ENCODE measurements at places on chromosomes 7 and 10.

- DNase-seq: no peak
Observed at GRCh38 chr10:114930320-114930719, 7.7 kb upstream of the TRUB1 start.

GRCh38 chr10:133358162-133358924 lies 524 bp upstream of the FUOM start:
- no peak for DNase-seq

- DNase-seq: peak; percentile 7
Observed at GRCh38 chr7:85186083-85186520, 754 bp downstream of the SEMA3D start.

GRCh38 chr10:3613318-3613717 lies 171.7 kb downstream of the KLF6 start:
- DNase-seq: no peak

GRCh38 chr7:96657347-96658021 lies 52.2 kb downstream of the SEM1 start:
- no peak for DNase-seq

DNA sequence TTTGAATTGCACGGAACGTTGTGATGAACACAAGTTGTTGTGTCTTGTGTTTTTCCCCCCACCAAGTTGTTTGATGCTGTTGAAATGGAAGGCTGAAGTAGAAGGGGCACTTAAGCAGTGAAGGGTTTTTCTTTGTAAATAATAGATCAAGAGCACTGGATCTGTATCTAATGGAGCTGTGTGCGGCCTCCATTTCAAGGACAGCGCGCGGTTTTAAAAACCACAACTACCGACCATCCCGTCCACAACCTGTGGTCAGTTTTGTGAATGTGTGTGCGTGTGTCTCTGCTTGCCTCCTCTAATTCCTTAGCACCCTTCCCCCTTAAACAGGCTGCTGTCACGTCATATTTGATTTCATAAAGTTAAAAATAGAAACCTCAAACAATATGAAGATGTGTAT lies 165.5 kb downstream of the TCF7L2 start:
- no peak for DNase-seq

DNA sequence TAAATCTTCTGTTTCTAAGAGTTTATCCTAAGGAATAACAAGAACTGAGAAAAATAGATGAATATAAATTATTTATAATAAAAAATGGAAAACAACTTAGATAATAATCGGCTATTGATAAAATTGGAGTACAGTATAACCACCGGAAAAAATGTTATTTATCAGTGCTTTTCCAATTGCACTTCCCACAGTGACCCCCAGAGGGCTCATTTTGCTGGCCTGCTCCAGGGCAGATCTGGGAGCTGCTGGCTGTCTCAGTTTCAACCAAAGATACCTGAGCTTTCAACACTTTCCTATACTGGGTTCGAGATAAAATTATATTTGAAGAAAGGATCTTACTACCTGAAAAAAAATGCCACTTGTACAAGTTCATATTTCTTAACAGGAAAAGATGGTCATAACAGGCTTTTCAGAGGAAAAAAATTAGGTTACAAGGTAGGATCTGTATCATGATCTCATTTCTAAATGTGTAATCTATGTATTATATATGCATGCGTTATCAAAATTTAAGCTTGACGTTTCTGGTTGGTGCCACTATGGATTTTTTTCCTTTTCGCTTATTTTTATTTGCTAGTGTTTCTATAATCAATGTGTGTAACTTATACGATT lies 165.7 kb downstream of the NPSR1 start:
- no peak for DNase-seq

GRCh38 chr10:34126371-34127151 lies 688.5 kb downstream of the PARD3 start:
- DNase-seq: no peak

DNA sequence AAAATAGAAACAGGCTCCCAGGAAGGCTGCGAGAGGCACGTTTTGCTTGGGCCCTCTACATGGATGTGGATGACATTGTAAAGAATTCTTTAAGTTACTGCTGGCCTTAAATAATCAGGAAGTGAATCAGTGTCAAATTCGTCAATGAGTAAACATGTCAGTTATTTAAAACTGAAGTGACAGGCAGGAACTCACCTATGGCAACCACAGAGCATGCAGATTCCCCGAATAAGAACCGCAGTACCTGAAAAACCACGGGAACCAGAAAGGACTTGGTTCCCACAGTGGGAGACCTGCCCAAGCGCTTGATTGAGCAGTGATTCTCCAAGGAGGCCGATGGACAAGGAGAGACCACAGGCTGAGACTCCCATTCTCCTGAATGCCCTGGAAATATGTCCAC lies 351.2 kb upstream of the AKR1E2 start:
- DNase-seq: no peak

GRCh38 chr7:98418636-98419315 lies 17.9 kb upstream of the BAIAP2L1 start:
- no peak for DNase-seq

- no peak for DNase-seq
Observed at GRCh38 chr10:33478089-33478674, 143.7 kb upstream of the NRP1 start.

- DNase-seq: no peak
Observed at GRCh38 chr7:27972276-27972675, 208.3 kb downstream of the JAZF1 start.

DNA sequence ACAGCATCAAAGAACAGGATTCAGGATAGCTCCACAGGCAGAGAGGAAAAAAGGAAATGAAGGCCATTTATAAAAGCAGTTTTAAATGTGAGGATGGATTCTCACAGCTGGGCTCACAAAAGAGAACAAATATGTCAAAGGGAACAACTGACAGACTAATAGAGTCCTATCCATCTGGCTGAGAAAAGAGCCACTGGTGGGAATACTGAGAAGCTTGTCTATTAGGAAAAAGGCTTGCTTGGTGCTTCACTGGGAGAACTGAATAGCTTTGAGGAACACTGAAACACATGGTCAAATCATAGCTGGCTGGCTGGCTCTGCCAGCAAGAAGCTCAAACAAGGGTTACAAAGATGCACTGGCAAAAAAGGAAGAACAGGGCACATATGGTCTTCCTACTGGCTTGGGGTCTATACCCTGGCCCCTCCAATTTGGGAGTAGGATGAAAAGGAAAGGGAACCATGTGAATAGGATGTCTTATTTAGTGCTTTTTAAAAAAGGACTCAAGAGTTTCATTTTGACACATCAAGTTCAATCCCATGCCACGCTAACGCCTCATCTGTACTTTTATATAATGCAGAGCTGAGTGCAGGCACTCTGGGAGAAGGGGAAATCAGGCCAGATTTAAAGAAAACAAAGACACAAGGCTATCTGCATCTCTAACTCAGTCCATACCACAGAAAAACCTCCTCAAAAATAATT lies 44.8 kb upstream of the KCNIP2 start:
- DNase-seq: no peak

DNA sequence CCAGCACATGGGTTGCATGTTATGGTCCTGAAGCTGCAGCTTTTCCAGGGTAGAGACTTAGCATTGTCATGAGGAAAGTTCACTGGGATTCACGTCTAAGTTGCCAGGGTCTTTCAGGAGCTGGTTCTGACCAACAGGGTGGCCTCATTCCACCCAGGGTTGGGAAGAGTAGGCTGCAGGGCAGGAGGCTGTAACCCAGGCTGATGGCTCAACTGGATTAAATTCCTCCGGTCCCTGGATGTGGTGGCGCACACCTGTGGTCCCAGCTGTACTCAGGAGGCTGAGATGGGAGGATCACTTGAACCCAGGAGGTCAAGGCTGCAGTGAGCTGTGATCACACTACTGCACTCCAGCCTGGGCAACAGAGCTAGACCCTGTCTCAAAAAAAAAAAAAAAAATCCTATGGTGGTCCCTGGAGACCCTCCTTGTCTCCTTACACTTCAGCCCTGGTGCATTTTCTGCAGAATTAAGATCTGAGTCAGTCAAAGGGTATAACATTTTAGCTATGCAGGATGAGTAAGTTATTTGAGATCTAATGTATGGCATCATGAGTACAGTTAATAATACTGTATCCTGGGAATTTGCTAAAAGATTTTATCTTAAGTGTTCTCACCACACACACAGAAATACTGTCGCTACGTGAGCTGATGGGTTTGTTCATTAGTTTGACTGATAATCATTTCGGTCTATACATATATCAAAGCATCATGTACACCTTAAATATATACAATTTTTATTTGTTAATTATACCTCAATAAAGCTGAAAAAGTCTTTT lies 44.0 kb downstream of the ASB13 start:
- DNase-seq: no peak

DNA sequence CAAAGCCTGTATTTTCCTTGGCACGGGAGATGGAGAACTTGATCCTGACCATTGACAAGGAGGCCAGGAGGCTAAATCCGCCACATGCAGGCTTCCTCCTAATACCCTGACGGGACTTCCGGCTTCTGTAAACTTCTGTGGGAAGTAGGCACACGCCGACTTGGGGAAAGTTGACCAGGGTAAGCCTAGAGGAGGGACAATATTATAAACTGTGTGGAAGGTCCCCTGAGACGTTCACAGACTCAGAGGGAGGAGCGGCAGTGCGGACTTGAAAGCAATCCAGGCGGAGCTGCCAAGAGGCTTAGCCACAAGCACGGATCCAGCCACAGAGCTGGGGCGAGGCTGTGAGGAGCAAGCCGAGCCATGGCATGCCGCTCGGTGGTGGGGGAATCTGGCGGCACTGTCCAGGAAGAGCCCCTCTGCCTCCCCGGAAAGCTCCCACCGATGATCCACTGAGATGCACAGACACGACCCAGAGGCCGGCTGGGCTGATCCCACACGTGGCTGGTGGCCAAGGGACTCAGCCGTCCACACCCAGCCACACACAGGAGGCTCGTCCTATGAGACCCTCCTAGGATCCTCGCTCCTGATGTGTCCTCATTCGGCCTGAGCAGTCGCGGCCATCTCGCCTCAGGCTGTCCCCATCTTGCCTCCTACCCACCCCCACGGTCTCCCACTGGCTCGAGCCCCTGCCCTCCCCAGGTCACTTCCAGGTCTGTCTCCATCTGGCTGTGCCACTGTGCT lies 40.0 kb upstream of the INSIG1 start:
- no peak for DNase-seq

DNA sequence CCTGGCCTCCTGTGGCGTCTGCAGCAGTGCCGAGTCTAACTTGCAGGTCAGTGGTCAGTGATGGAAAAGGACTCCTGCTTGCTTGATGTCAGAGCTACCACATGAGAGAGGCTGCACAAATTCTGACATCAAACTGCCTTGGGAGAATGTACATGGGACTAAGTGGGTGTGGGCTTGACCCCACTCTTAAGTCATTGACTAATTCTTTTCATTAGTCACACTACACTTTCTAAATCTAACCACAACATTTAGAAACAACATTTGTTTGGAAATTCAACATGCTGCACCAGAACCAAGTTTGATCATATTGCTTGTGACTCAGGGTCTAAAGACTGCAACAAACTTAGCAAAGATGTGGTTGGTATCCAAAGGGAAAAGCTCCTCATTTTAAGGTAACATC lies 24.4 kb upstream of the CDC14C start:
- DNase-seq: no peak

GRCh38 chr7:55877308-55877707 lies 9.9 kb upstream of the ZNF713 start:
- DNase-seq: no peak

- DNase-seq: no peak
Observed at GRCh38 chr7:111031916-111032315, 59.0 kb upstream of the LRRN3 start.

DNA sequence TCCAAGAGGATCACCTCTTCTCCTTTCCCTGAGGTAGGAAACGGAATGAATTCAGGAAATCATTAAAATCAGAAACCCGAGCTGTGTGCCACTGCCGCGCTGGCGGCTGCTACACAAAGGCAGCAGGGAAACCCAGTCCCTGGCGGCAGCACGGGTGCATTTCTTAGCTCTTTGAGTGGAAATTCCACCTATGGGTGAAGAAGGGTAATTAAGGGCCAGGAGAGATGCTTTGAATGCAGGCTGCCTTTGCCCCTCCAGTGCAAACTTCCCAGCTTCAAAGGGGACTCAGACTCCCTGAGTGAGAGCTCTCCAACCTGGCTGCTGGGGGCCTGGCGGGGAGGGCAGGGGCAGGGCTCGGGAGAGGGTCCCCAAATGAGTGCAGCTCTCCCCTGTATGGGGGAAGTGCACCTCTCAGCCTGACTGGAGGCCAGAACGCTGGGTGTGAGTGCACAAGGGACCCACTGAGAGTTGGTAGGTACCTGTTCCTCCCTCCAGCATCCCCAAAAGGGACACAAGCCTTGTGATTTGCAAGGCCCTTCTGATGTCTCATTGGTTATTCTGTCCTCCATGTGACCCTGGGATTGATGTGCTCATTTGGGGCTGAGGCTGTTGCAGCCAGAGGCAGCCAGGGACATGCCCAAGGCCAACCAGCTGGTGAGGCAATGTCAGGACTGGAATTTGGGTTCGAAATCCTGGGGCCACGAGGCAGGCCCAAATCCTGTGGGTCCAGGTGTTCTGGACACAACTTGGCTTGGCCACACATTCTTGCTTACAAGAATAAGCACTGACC lies 16.3 kb upstream of the ZMIZ1 start:
- DNase-seq: no peak

- DNase-seq: no peak
Observed at GRCh38 chr10:88986549-88987242, 3.9 kb upstream of the FAS start.

- no peak for DNase-seq
Observed at GRCh38 chr10:97673736-97674525, 13.1 kb downstream of the AVPI1 start.

- no peak for DNase-seq
Observed at GRCh38 chr10:78778444-78779338, 290.1 kb upstream of the ZMIZ1 start.

DNA sequence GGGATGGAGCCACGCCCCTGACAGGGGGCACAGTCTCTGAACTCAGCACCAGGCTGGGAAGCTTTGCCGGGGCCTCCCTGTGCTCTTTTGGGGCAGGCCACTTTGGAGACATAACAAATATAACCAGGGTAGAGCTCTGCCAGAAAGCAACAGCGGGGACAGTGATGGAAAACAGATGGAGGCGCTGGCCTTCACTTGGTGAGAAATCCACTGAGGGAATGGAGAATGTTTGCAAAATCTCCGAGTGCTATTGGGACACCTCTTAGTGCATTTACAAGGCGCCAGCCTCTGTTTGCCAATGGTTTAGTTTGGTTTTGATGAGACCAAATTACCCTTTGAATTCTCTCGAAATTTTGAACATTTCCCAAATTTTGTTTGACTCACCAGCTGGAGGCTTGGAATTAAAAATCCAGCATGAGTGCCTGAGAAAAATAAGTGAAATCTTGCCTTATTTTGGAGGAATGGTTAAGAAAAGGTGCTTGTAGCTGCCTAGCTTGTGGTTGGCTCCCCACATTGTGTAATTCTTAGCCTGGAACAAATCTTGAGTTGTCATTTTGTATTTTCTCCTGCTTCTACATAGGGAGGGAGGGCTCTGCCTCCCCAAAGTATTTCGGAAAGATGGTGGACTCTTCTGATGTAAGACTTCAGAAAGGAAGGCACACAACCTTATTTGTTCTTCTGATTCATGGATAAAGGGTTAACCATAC lies 980.5 kb downstream of the LRMDA start:
- DNase-seq: no peak

DNA sequence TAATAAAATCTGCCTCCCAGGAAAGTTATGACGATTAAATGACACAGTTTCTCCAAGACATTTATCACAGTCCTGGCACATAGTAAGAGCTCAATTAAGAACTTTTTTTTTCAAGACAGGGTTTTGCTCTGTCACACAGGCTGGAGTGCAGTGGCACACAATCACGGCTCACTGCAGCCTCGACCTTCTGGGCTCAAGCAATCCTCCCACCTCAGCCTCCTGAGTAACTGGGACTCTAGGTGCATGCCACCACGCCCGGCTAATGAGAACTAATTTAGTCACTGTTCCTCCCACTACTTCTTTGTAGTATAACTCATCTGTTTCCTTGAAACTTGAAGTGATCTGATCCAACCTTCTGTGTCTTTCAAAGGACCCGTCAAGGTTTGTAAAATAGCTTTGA lies 42.2 kb upstream of the MXI1 start:
- DNase-seq: no peak
